ENCODE measurements at places on chromosomes 6 and 20. TPM values are rescaled to one million over a fixed set of nuclear protein-coding genes. Genes with fewer than 3 reads are reported as not detected.
A peak's percentile ranks its signal among the peaks of the same experiment; 100 is the strongest.

The TPD52L1 gene
- 77.1 TPM for total RNA-seq

The RAMACL gene
- total RNA-seq, result 9.0 TPM

GRCh38 chr20:24461848-24462247 lies 7.6 kb upstream of the SYNDIG1 start:
- no peak for DNase-seq
- no peak overlapping the region for H3K4me3 ChIP-seq
- H3K4me1 ChIP-seq, result no peaks in the 10 kb centered on the region
- no peak overlapping the region for H3K27ac ChIP-seq
- peaks cover under 1% of the 10 kb centered on the region for H3K27me3 ChIP-seq

DNA sequence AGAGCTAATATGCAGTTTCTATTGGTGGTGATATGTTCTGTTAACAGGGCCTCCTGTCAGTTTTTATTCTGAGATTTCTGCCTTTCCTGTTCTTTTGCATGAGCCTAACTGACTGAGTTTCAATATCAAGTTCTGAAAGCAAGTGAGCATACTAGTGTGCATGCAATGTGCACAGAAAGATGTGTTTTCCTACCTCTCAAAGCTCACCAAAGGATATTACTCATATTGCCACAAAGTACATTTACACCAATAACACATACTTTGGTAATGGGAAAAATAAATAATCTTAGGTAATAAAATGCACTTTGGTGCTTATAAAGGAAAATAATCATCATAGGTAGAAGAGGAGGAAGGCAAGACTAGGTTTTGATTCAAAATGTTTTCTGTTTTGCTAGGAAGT lies 195.0 kb downstream of the KHDC1L start:
- no peaks in the 10 kb centered on the region for H3K36me3 ChIP-seq
- no peak overlapping the region for H3K27ac ChIP-seq
- H3K4me1 ChIP-seq, result no peaks in the 10 kb centered on the region
- DNase-seq, result no peak
- no peak overlapping the region for H3K4me3 ChIP-seq

DNA sequence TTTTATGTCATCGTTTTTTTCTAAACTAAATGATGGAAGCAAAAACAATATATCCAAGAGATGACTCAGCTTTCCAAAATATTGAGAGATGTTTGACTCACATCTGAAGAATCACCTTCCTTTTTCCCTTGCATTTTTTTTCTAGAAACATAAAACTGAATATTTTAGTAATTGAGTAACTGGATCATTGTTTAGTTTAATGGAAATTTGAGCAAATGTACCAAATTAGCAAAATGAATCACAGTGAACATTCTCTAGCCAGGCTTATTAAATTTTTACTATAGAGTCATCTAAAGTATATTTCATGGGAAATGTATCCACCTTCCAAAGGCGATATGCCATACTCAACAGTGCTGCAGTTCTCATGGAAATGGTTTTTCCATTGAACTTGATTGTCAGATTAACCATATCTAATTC lies 145.5 kb downstream of the TENT5A start:
- H3K27ac ChIP-seq, result no peak overlapping the region
- no peaks in the 10 kb centered on the region for H3K36me3 ChIP-seq
- DNase-seq, result no peak
- H3K27me3 ChIP-seq, result no peaks in the 10 kb centered on the region
- H3K4me1 ChIP-seq, result no peaks in the 10 kb centered on the region
- H3K4me3 ChIP-seq, result no peak overlapping the region

The AVP gene
- not detected for total RNA-seq

DNA sequence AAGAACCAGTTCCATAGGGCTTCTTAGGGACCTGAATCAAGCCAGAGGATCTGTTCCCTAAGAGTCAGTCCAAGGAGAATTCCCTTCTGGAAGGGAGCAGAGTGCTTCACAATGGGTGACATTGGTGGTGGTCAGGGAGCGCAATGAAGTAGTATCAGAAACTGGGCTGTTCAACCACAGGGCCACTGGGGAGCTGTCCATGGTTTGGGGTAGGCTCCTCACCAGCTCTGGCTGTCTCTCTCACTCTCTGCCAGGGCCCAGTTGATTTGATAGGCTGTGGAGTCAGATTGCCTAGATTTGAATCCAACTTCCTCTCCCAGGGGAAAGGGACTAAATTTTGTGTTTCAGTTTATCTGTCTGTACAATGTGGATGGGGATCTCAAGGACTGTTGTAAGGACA lies 36.7 kb upstream of the CHD6 start:
- no peak overlapping the region for H3K4me3 ChIP-seq
- no peaks in the 10 kb centered on the region for H3K36me3 ChIP-seq
- peak; percentile 66 for DNase-seq
- H3K27me3 ChIP-seq, result peaks cover 4% of the 10 kb centered on the region
- H3K27ac ChIP-seq, result no peak overlapping the region

- H3K27ac ChIP-seq, result no peak overlapping the region
- H3K4me3 ChIP-seq, result no peak overlapping the region
- no peak for DNase-seq
- H3K4me1 ChIP-seq, result peaks cover 45% of the 10 kb centered on the region
- no peaks in the 10 kb centered on the region for H3K36me3 ChIP-seq
- no peaks in the 10 kb centered on the region for H3K27me3 ChIP-seq
Measured at GRCh38 chr6:34362909-34363680, 29.4 kb downstream of the NUDT3 start.

DNA sequence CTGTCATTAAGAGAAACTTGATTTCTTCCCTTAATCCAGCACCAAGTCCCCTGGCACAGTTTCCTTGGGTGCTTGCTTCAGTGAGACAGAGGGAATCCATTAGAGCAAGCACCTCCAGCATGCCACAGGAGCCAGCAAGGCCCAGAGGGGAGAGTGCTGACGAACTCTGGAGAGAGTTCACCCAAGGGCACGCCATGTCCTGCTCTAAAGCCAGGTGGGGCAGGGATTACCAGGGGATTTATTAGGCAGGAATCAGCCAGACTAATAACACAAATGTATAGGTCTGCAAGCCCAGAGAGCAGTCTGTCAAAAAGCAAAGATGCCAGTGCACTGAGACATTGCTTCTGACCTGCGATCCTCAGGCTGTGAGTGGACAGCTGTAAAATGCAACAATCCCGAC lies 155.4 kb upstream of the SYNDIG1 start:
- H3K4me3 ChIP-seq, result no peak overlapping the region
- no peaks in the 10 kb centered on the region for H3K27me3 ChIP-seq
- H3K36me3 ChIP-seq, result no peaks in the 10 kb centered on the region
- H3K4me1 ChIP-seq, result no peaks in the 10 kb centered on the region
- H3K27ac ChIP-seq, result no peak overlapping the region

- no peaks in the 10 kb centered on the region for H3K36me3 ChIP-seq
- H3K4me1 ChIP-seq, result peaks cover 8% of the 10 kb centered on the region
- no peak overlapping the region for H3K4me3 ChIP-seq
- no peak for DNase-seq
- peak overlapping the region; percentile 36 for H3K27ac ChIP-seq
Measured at GRCh38 chr6:135854799-135855198, 3.3 kb downstream of the PDE7B start.

DNA sequence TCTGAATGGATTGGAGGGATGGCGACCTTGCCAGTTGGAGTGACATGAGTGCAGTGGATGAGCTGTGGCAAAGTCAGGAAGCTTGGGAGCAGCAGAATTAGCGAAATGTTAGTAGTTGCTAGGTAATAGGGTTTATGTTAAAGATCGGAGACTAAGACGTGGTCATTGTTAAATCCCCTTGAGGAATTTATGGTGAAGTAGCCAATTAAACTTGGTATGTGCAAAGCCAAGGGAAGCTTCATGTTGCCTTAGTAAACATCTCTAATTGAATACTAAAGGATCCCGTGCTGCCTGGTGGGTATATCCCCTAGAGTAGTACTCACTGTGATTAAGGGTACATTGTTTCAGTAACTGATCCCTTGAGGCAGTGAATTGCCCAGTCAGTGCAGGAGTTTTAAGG lies 106.0 kb downstream of the PRIM2 start:
- no peak overlapping the region for H3K27ac ChIP-seq
- no peaks in the 10 kb centered on the region for H3K27me3 ChIP-seq
- no peak overlapping the region for H3K4me3 ChIP-seq

DNA sequence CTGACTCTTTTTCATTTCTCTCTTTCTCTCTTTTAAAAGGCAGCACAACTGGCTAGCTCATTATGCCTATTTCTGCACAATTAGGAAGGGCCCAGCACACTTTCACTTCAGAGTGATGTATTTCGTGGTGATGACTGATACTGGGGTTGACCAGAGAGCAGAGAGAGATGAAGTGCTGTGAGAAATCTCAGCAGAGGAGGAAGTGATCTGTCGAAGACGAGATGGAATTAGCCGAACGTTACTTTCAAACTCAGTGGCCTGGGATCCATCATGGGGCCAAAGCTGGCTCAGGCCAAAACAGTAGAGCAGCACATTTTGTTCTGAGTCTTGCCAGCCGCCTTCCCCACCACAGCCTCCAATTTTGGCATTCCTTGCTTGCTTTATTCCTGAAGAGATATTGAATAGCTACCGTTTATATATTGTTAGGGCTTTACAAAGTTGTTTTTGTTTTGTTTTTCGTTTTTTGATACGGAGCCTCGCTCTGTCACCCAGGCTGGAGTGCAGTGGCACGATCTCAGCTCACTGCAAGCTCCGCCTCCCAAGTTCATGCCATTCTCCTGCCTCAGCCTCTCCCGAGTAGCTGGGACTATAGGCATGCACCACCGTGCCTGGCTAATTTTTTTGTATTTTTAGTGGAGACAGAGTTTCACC lies 213.2 kb upstream of the ECI2 start:
- no peak overlapping the region for H3K4me3 ChIP-seq
- H3K27ac ChIP-seq, result no peak overlapping the region
- peak; percentile 57 for DNase-seq
- no peaks in the 10 kb centered on the region for H3K36me3 ChIP-seq
- H3K4me1 ChIP-seq, result peaks cover 43% of the 10 kb centered on the region

The PRKN gene
- 19.4 TPM for total RNA-seq

The TREM2 gene
- total RNA-seq, result not detected

- no peaks in the 10 kb centered on the region for H3K27me3 ChIP-seq
- H3K27ac ChIP-seq, result no peak overlapping the region
- DNase-seq, result no peak
- no peak overlapping the region for H3K4me3 ChIP-seq
- no peaks in the 10 kb centered on the region for H3K36me3 ChIP-seq
Measured at GRCh38 chr6:133301835-133302234, 60.7 kb downstream of the EYA4 start.

- DNase-seq, result no peak
- H3K27ac ChIP-seq, result no peak overlapping the region
- no peaks in the 10 kb centered on the region for H3K4me1 ChIP-seq
- no peaks in the 10 kb centered on the region for H3K36me3 ChIP-seq
- H3K4me3 ChIP-seq, result no peak overlapping the region
Measured at GRCh38 chr6:137937834-137938233, 70.8 kb downstream of the TNFAIP3 start.

The ELOVL4 gene
- total RNA-seq, result not detected

The FNDC11 gene
- 1.2 TPM for total RNA-seq

- no peaks in the 10 kb centered on the region for H3K27me3 ChIP-seq
- no peak overlapping the region for H3K4me3 ChIP-seq
- H3K27ac ChIP-seq, result no peak overlapping the region
- no peaks in the 10 kb centered on the region for H3K36me3 ChIP-seq
Measured at GRCh38 chr6:4902363-4902762, 101.5 kb downstream of the RPP40 start.

- no peaks in the 10 kb centered on the region for H3K4me1 ChIP-seq
- no peaks in the 10 kb centered on the region for H3K27me3 ChIP-seq
- no peak overlapping the region for H3K4me3 ChIP-seq
- no peak overlapping the region for H3K27ac ChIP-seq
- no peaks in the 10 kb centered on the region for H3K36me3 ChIP-seq
Measured at GRCh38 chr20:60272790-60273189, 314.6 kb downstream of the CDH26 start.

The KIZ gene
- 11.7 TPM for total RNA-seq

The AIF1 gene
- total RNA-seq, result 7.6 TPM

The COL10A1 gene
- not detected for total RNA-seq

- no peaks in the 10 kb centered on the region for H3K27me3 ChIP-seq
- no peak overlapping the region for H3K27ac ChIP-seq
- no peaks in the 10 kb centered on the region for H3K36me3 ChIP-seq
- no peak overlapping the region for H3K4me3 ChIP-seq
Measured at GRCh38 chr6:143426026-143426425, 24.5 kb downstream of the ADAT2 start.

The LRRC73 gene
- not detected for total RNA-seq

DNA sequence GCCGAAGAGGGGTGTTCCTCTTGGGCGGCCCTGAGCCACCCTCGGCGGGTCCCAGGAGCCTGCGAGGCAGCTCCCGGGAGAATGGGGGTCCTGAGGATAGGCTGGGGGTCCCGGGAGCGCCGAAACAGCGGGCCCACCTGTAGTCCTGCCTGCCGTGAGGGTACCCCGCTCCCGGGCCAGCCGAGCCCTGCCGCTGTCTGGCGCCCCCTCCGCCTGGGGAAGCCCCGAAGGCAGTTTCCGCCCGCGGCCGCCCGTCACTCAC lies 280 bp downstream of the SPATA2 start:
- H3K27ac ChIP-seq, result peak overlapping the region; percentile 99
- H3K27me3 ChIP-seq, result no peaks in the 10 kb centered on the region
- no peak for DNase-seq
- H3K4me3 ChIP-seq, result peak overlapping the region; percentile 100
- H3K36me3 ChIP-seq, result no peaks in the 10 kb centered on the region

The PKHD1 gene
- 3.5 TPM for total RNA-seq

GRCh38 chr6:79070206-79070825 lies 7.7 kb downstream of the PHIP start:
- no peak overlapping the region for H3K4me3 ChIP-seq
- H3K27me3 ChIP-seq, result no peaks in the 10 kb centered on the region
- no peak overlapping the region for H3K27ac ChIP-seq

GRCh38 chr20:61439251-61439650 lies 187.2 kb downstream of the CDH4 start:
- peaks cover 13% of the 10 kb centered on the region for H3K27me3 ChIP-seq
- no peaks in the 10 kb centered on the region for H3K4me1 ChIP-seq
- DNase-seq, result no peak
- no peak overlapping the region for H3K4me3 ChIP-seq

- H3K4me3 ChIP-seq, result no peak overlapping the region
- no peaks in the 10 kb centered on the region for H3K27me3 ChIP-seq
- H3K36me3 ChIP-seq, result no peaks in the 10 kb centered on the region
- H3K27ac ChIP-seq, result no peak overlapping the region
- DNase-seq, result no peak
Measured at GRCh38 chr6:704046-704445, 11.1 kb upstream of the EXOC2 start.

- H3K27ac ChIP-seq, result no peak overlapping the region
- H3K4me1 ChIP-seq, result no peaks in the 10 kb centered on the region
- H3K27me3 ChIP-seq, result no peaks in the 10 kb centered on the region
- no peak for DNase-seq
Measured at GRCh38 chr6:150203378-150203777, 60.5 kb downstream of the PPP1R14C start.

All from stomach (tissue), 19 donors.